GM12864 (cell line): ENCODE measurements at places on chromosomes 13 and 19.

DNA sequence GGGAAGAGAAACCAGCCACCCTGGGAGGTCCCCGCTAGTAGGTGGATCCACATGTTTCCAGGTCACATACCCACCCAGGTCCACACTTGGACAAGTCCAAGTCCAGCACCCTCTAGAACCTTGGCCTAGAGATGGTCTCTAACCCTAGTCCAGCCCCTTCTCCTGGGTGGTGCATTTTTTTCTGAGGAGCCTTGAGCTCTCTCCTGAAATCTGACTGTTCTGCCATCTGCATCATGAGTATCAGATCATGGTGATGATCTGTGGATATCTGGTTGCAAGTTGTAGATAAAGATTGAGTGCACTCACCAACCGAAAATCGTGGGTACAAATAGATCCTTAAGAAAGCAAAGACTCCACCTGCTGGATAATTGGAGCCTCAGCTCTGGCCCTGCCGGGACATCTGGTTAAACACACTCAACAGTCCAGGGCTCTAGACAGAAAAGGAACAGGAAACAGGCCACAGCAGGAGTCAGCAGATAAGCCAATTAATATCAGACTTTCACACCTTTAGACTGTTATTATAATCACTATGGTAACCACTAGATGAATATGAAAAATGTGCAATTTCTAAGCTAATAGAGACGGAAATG lies 41.1 kb downstream of the GPR12 start:
- no peak for DNase-seq

DNA sequence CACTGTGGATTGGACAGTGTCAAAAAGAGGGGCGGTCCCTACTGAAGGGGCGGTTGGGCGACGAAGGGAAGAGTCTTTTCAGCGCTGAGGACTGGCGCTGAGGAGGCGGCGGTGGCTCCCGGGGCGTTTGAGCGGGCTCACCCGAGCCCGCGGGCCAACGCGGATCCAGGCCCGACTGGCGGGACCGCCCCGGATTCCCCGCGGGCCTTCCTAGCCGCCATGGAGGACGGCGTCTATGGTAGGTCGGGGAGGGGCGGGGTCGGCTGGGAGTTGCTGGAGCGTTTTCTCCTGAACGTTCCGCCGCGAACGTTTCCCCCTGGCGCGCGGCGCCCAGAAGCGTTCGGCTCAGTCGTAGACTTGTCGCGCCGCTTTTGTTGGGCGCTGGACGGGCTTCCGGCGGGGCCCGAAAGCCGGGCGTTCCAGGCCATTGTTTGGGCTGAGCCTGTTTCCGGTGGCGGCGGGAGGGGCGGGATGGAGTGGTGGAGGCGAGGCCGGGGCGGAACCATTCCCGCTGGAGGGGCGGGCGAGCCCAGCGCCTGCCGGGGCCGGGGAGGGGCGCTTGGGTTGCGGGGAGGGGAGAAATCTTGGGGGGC lies at the start of gene CYTH2:
CYTH2 (plus strand) TSS at position 81 of the 593 bp plus-strand sequence; CDS start at position 220, 139 bp downstream.
- DNase-seq, result no peak

DNA sequence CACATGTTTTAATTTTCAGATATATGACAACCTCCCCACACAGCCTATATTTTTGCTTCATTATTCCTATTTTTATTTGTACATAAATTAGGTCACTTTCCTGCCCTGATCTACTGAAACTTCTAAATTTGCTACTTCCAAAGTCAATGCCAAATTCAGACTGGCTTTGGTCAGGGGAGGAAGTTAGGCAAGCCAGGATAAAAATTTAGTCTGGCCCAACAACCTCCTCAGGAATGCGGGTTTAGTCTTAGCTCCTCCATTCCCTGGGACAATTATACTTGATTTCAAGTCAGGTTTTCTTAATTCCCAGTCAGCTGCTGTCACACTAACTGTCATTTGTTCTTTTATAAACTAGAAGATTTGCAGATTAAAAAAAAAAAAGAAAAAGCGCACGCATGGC lies 84.3 kb downstream of the TM9SF2 start:
- no peak for DNase-seq

GRCh38 chr19:28257396-28257795 lies 955.6 kb downstream of the UQCRFS1 start:
- no peak for DNase-seq

- no peak for DNase-seq
These were observed 6.1 kb downstream of the CIC start for GRCh38 chr19:42275103-42275502.

DNA sequence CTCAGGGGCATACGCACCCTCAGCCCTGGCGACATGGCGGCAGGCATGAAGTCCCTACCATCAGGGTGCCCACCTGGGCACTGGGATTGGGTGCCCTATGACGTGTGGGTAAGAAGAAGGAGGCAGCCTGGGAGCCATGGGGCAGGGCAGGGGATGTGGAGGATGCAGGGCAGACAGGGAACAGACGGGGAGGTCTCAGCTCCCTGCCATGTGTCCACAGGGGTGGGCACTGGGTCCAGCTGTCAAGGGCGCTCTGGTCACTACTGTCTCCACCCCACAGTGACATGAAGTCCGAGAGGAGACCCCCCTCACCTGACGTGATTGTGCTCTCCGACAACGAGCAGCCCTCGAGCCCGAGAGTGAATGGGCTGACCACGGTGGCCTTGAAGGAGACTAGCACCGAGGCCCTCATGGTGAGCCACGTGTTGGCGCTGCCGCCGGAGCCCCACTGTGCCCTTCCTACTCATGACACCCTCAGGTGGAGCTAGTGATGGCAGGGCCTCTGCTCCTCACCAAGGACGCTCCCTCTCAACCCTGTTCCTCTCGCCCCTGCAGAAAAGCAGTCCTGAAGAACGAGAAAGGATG lies 23.2 kb downstream of the TSSK6 start:
- no peak for DNase-seq

GRCh38 chr13:42864952-42865767 lies 83.8 kb downstream of the FAM216B start:
- DNase-seq, result no peak

DNA sequence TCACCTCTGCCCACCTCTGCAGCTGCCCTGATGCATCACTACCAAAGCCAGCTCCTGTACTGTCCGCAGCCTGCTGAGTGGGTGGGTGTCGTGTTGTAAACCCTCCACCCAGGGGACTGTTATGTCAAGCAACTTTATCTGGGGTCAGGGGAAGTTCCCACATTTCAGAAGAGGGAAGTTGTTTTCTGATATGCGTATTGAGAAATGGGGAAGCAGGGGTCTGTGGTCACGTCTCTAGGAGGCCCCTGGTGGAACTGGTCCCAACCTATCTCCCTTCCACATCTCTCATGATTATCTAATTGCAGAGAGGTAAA lies 31.2 kb downstream of the CLEC17A start:
- DNase-seq, result no peak

- DNase-seq, result no peak
These were observed 61.1 kb upstream of the FAM216B start for GRCh38 chr13:42720113-42720857.

DNA sequence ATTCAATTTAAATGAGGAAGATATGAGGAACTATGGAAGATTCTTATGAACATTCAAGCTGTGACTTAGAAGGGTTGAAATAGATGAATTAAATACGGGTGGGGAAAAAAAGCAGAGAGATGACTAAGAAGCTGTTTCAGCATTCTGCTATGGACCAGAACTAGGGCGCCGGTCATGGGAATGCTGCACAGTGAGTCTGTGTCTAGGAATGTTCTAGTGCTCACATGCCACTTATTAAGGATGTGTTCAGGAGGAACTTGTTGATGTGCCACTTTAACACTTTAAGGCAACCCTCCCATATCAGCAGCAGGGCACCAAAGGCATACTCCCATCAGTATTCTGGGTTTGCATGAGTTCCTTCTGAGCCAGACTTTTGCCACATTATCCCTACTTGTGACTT lies 152.1 kb downstream of the POSTN start:
- no peak for DNase-seq

DNA sequence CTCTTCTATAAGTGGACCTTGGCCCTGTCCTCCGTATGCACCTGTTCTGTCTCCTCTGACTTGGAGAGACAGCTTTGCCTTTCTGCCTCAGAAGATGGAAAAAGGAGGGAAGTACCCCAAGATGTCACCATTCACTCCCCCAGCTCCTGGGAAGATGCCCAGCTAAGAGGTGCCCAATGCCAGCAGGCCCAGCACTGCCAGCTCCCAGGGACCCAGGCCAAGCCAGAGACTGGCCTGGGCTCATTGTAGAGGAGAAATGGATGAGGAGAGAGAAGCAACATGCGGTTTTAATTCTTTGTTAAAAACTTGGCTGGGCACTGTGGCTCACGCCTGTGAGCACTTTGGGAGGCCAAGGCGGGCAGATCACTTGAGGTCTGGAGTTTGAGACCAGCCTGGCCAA lies 111.5 kb upstream of the ZNF507 start:
- no peak for DNase-seq

GRCh38 chr13:44540761-44541434 lies 35.2 kb downstream of the TSC22D1 start:
- no peak for DNase-seq
